ENCODE measurements at places on chromosomes 6 and 20. TPM values are rescaled to one million over a fixed set of nuclear protein-coding genes. Genes with fewer than 3 reads are reported as not detected.

GTSF1L gene
- not detected for total RNA-seq

- no peak for DNase-seq
Observed at GRCh38 chr6:36888654-36889481, 3.1 kb downstream of the C6orf89 start.

GRCh38 chr6:89067796-89068195 is 12.8 kb upstream of the PNRC1 start:
- no peak for DNase-seq

DNA sequence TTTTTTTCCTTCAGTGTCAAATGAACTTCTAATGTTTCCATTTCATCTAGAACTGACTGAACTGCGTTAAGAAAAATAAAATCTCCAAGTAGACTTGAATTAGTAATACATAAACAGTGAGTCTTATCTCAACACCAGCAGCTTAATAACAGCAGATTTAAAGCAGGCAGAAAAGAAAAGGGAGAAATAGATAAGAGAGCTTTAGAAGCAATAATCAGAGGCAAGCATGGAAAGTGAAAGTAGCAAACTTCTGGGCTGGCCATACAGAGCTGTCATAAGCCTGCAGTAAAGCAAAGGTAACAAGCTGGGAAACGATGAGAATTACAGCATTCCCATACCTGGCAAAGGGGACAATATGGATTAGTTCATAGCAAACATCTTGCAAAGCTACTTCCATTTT is 16.9 kb upstream of the ANGPT4 start:
- DNase-seq = no peak

UBE2V1 gene
- total RNA-seq = 66.8 TPM

HDGFL1 gene
- not detected for total RNA-seq

DNA sequence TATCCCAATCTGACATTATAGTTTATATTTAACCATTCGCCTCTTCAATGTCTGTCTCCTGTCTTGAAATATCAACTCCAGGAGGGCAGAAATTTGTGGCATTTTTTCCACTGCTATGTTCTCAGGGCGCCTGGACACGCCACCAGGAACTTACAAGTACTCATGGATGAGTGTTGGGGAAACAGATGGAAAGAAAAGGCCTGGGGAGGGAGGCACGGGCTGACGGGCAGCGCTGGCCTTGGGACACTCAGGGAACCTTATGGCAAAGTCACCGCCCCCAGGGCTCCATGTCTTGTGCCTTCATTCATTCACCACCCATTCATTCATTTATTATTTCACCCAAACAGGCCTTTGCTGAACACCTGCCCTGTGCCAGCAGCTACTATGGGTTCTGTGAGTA is 222.9 kb downstream of the PREX1 start:
- no peak for DNase-seq

GRCh38 chr6:163963205-163964120 is 548.9 kb downstream of the QKI start:
- DNase-seq = no peak

GRCh38 chr6:146543211-146543939 is at the start of gene RAB32:
Gene RAB32 (plus strand): TSS chr6:146543833. CDS start chr6:146543872, 39 bp downstream.
- DNase-seq = peak; percentile 64

MCHR2 gene
- not detected for total RNA-seq

- no peak for DNase-seq
Observed at GRCh38 chr6:92683748-92684147, 735.6 kb downstream of the EPHA7 start.

BPIFB1 gene
- not detected for total RNA-seq

FAM209A gene
- total RNA-seq = not detected

DNA sequence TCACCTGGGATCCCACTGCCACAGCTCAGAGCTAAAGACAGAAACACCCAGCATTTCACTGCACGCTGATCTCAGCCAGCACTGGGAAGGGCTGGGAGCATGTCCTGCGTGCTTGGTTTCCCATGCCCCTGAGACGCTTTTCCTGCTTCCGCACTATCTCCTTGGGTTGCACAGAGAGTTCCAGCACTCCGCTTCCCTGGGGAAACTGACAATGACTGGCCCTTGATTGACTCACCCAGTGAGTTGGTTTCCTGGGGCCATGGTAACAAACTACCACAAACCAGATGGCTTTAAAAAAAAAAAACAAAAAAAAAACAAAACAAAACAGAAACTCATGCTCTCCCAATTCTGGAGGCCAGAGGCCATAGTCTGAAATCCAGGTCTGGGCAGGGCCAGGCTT is 14.8 kb upstream of the MAS1L start:
- DNase-seq = no peak

C6orf52 gene
- not detected for total RNA-seq
